ENCODE measurements at places on chromosomes 1 and 21. TPM values are rescaled to one million over a fixed set of nuclear protein-coding genes. Genes with fewer than 3 reads are reported as not detected.
A peak's percentile ranks its signal among the peaks of the same experiment; 100 is the strongest.

GRCh38 chr1:101205457-101205856, 31.4 kb upstream of the S1PR1 start:
- H3K36me3 ChIP-seq = no peaks in the 10 kb centered on the region
- no peak overlapping the region for H3K4me3 ChIP-seq
- H3K4me1 ChIP-seq = peaks cover 2% of the 10 kb centered on the region
- no peak overlapping the region for H3K27ac ChIP-seq
- DNase-seq = no peak

- DNase-seq = no peak
- H3K4me3 ChIP-seq = no peak overlapping the region
Measured at GRCh38 chr1:23376890-23377811, 7.5 kb upstream of the ZNF436 start.

- peaks cover 4% of the 10 kb centered on the region for H3K27me3 ChIP-seq
- H3K4me1 ChIP-seq = peaks cover 8% of the 10 kb centered on the region
- H3K36me3 ChIP-seq = no peaks in the 10 kb centered on the region
Measured at GRCh38 chr1:94827434-94827833, 7.3 kb downstream of the SLC44A3 start.

- no peak for DNase-seq
- peaks cover 10% of the 10 kb centered on the region for H3K36me3 ChIP-seq
- H3K27me3 ChIP-seq = no peaks in the 10 kb centered on the region
- peak overlapping the region; percentile 95 for H3K27ac ChIP-seq
- peaks cover 53% of the 10 kb centered on the region for H3K4me1 ChIP-seq
Measured at GRCh38 chr1:155941845-155942531, 550 bp downstream of the RXFP4 start.

- no peak for DNase-seq
- H3K27ac ChIP-seq = no peak overlapping the region
- H3K4me3 ChIP-seq = no peak overlapping the region
- H3K36me3 ChIP-seq = peaks cover 2% of the 10 kb centered on the region
- no peaks in the 10 kb centered on the region for H3K4me1 ChIP-seq
Measured at GRCh38 chr1:44546403-44547053, 127.8 kb downstream of the TMEM53 start.

DNA sequence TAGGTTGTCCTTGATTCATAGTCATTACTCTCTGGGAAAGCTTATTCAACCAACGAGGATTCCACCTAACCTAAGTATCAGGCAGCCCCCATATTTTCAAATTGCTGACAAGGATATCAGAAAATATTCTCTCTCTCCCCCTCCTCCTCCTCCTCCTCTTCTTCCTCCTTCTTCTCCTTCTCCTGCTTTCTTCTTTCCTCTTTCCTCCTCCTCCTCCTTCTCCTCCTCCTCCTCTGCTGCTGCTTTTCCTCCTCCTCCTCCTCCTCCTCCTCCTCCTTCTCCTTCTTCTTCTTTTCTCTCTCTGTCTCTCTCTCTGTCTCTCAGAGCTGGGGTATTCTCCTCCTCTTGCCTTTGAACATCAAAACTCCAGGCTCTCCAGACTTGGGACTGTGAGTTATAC, 2.5 kb upstream of the IGSF9 start:
- no peak overlapping the region for H3K27ac ChIP-seq
- H3K27me3 ChIP-seq = peaks cover 54% of the 10 kb centered on the region
- DNase-seq = no peak
- no peaks in the 10 kb centered on the region for H3K36me3 ChIP-seq

DNA sequence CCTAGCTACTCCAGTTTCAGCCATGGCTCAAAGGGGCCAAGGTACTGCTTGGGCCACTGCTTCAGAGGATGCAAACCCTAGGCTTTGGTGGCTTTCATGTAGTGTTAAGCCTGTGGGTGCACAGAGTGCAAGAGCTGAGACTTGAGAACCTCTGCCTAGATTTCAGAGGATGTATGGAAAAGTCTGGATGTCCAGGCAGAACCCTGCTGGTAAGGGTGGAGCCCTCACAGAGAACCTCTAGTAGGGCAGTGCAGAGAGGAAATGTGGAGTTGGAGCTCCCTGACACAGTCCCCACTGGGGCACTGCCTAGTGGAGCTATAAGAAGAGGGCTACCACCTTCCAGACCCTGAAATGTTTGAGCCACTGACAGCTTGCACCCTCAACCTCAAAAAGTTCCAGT, 16.2 kb downstream of the RIIAD1 start:
- H3K4me3 ChIP-seq = no peak overlapping the region
- H3K27ac ChIP-seq = no peak overlapping the region
- H3K4me1 ChIP-seq = peaks cover 5% of the 10 kb centered on the region
- no peak for DNase-seq
- H3K36me3 ChIP-seq = no peaks in the 10 kb centered on the region
- peaks cover 8% of the 10 kb centered on the region for H3K27me3 ChIP-seq

GRCh38 chr1:181259026-181259745, 170.7 kb downstream of the IER5 start:
- no peak for DNase-seq
- no peaks in the 10 kb centered on the region for H3K4me1 ChIP-seq
- no peak overlapping the region for H3K4me3 ChIP-seq
- no peak overlapping the region for H3K27ac ChIP-seq
- peaks cover 13% of the 10 kb centered on the region for H3K27me3 ChIP-seq
- H3K36me3 ChIP-seq = no peaks in the 10 kb centered on the region

DNA sequence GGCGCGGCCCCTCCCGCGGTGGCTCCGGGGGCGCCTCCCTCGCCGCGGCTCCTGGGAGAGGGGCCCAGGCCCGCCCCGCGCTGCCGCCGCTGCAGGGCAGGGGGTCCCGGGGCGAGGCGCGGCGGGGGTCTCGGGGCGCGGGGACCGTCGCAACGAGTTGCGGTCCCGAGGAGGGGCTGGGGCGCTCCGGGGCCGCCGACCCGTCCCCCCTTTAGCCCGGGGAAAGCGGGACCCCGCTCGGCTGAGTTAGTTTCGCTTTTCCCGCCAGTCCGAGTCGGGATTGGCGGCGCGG, 493 bp downstream of the SPSB1 start:
- H3K27me3 ChIP-seq = no peaks in the 10 kb centered on the region
- H3K4me1 ChIP-seq = peaks cover 52% of the 10 kb centered on the region
- DNase-seq = no peak
- no peak overlapping the region for H3K27ac ChIP-seq

DNA sequence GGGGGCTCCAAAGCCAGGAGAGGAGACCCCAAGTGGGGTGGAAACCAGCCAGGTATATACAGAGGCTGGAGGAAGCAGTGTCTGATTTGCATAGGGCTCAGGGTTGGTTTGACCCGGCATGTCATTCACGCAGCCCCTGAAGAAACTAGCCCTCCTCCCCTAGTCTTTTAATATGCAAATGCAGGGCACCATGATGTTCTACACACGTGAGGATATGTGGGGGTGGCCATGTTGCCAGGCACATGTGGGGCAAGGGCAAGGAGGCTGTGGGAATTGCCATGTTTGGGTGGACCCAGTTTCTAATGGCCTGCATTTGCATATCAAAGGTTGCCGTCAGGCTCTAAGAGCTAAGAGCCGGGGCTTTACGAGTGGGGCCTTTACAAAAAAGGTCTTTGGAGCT, 12.0 kb upstream of the RHOU start:
- H3K27ac ChIP-seq = no peak overlapping the region
- H3K36me3 ChIP-seq = peaks cover 1% of the 10 kb centered on the region
- H3K4me3 ChIP-seq = no peak overlapping the region
- H3K4me1 ChIP-seq = no peaks in the 10 kb centered on the region
- peaks cover 4% of the 10 kb centered on the region for H3K27me3 ChIP-seq

- no peaks in the 10 kb centered on the region for H3K36me3 ChIP-seq
- DNase-seq = no peak
- peaks cover 11% of the 10 kb centered on the region for H3K4me1 ChIP-seq
Measured at GRCh38 chr21:38913120-38913892, 107.6 kb downstream of the ETS2 start.

DNA sequence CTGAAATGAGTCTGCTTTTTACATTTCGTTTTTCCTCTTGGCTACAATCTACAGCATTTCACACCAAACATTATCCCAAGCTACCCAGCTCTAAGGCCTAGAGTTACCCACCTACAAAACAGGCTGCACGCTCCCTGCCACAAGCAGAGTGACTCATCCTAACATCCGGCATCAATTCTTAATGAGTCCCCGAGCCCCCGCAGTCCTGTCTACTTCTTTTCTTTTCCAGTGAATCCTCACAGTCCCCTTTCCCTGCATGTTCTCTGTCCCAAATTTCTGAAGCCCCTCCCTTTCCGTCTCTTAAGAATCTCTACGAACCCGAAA, 650 bp downstream of the PCNX2 start:
- peak overlapping the region; percentile 84 for H3K4me3 ChIP-seq
- DNase-seq = no peak
- H3K27ac ChIP-seq = peak overlapping the region; percentile 82
- H3K36me3 ChIP-seq = no peaks in the 10 kb centered on the region
- H3K27me3 ChIP-seq = no peaks in the 10 kb centered on the region

- H3K27me3 ChIP-seq = peaks cover 8% of the 10 kb centered on the region
- no peaks in the 10 kb centered on the region for H3K4me1 ChIP-seq
- H3K4me3 ChIP-seq = no peak overlapping the region
- H3K27ac ChIP-seq = no peak overlapping the region
- peaks cover 4% of the 10 kb centered on the region for H3K36me3 ChIP-seq
Measured at GRCh38 chr1:69946935-69947334, 258.4 kb downstream of the LRRC40 start.

DNA sequence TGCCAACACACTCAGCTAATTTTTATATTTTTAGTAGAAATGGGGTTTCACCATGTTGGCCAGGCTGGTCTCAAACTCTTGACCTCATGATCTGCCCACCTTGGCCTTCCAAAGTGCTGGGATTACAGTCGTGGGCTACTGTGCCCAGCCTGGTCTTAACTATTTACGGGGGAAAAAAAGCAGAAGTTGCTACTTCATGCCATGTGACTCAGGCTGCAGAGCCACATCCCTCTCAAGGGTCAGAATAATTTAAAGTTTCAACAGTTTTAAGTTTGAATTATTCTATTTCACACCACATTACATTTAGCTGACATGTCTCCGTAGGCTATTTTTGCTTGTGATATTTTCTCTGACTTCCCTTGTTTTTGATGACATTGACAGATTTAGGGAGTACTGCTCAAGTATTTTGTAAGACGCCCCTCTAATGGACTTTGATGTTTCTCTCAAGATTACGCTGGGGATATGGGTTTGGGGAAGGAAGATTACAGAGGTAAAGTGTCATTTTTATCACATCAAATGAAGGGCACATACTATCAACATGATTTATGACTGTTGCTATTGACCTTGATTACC, 14.6 kb upstream of the AGBL4 start:
- H3K27ac ChIP-seq = no peak overlapping the region
- H3K4me3 ChIP-seq = no peak overlapping the region
- no peaks in the 10 kb centered on the region for H3K36me3 ChIP-seq
- DNase-seq = no peak
- H3K4me1 ChIP-seq = no peaks in the 10 kb centered on the region

- peaks cover 4% of the 10 kb centered on the region for H3K27me3 ChIP-seq
- no peaks in the 10 kb centered on the region for H3K36me3 ChIP-seq
- no peaks in the 10 kb centered on the region for H3K4me1 ChIP-seq
- no peak overlapping the region for H3K27ac ChIP-seq
Measured at GRCh38 chr1:3292051-3292722, 162.3 kb upstream of the ARHGEF16 start.

DNA sequence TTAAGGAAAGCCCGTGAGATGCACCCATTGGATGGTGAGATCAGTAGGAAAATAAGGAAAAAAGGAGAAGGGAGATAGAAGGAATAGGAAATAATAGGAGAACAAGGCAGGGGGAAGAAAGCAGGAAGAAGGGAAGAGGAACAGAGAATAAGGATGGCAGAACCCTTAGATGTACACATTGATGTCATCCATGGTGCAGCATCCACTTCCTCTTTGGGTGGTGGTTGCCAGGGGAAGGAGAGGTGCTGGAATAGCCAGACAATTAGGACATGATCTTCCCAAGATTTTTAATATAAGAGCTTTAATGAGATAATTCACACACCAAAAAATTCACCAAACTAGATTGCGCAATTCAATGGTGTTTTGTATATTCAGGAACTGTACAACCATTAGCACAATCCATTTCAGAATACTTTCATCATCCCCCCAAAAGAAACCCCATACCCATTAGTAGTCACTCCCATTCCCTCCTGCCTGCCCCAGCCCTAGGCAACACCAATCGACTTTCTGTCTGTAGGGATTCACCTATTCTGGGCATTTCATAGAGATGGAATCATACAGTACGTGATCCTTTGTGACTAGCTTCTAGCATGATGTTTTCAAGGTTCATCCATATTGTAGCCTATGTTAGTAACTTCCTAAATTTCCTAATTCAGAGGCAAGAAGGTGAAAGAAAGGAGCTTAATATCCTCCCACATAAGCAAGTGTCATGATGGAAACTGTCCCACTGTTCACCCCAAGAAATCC, 121.4 kb downstream of the PLXNA2 start:
- no peak for DNase-seq
- no peaks in the 10 kb centered on the region for H3K4me1 ChIP-seq
- no peak overlapping the region for H3K4me3 ChIP-seq
- H3K27me3 ChIP-seq = no peaks in the 10 kb centered on the region
- peaks cover 6% of the 10 kb centered on the region for H3K36me3 ChIP-seq

DNA sequence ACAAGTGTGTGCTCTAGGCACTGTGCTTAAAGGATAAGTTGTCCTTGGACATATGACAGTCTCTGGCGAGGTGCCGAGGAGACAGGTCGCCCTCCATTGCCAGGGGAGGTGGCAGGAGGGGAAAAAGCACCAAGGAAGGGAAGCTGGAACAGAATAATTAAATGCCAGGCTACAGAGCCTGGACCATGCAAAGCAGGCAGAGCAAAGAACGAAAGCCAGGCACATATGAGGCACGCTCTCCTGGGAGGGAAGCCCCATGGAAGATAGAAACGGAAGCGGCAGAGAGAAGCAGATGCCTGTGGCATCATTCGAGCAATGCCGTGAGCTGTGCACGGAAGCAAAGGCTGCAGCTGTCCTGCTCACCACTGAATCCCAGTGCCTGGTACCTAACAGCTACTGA, 91.2 kb downstream of the JAK1 start:
- no peaks in the 10 kb centered on the region for H3K27me3 ChIP-seq

- DNase-seq = no peak
- H3K4me3 ChIP-seq = peak overlapping the region; percentile 19
- H3K4me1 ChIP-seq = peaks cover 11% of the 10 kb centered on the region
- H3K27ac ChIP-seq = peak overlapping the region; percentile 66
- no peaks in the 10 kb centered on the region for H3K36me3 ChIP-seq
- peaks cover 28% of the 10 kb centered on the region for H3K27me3 ChIP-seq
Measured at GRCh38 chr1:111904478-111905218, 84.8 kb downstream of the KCND3 start.

Gene BSND
- total RNA-seq = not detected

Gene NOC2L
- 63.8 TPM for total RNA-seq

Gene FAM151A
- not detected for total RNA-seq

Gene PLA2G2D
- total RNA-seq = not detected

Gene CDA
- total RNA-seq = not detected

Gene C1orf167
- 0.36 TPM for total RNA-seq

Gene TSTD1
- not detected for total RNA-seq

Gene PGLYRP4
- not detected for total RNA-seq

Gene PTPRC
- not detected for total RNA-seq

Gene OR4F16
- not detected for total RNA-seq
